ENCODE measurements at places on chromosomes 1 and 21.

- peak; percentile 38 for DNase-seq
Measured at GRCh38 chr1:151832318-151832980, 847 bp upstream of the RORC start.

- no peak for DNase-seq
Measured at GRCh38 chr1:30609999-30610345, 113.4 kb downstream of the MATN1 start.

DNA sequence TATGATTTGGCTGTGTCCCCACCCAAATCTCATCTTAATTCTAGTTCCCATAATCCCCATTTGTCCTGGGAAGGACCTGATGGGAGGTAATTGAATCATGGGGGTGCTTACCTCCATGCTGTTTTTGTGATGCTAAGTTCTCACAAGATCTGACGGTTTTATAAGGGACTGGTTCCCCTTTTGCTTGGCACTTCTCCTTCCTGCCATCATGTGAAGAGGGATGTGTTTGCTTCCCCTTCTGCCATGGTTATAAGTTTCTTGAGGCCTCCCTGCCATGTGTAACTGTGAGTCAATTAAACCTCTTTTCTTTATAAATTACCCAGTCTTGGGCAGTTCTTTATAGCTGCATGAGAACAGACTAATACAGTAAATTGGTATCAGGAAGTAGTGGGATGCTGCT lies 114.1 kb downstream of the ZNF648 start:
- no peak for DNase-seq

DNA sequence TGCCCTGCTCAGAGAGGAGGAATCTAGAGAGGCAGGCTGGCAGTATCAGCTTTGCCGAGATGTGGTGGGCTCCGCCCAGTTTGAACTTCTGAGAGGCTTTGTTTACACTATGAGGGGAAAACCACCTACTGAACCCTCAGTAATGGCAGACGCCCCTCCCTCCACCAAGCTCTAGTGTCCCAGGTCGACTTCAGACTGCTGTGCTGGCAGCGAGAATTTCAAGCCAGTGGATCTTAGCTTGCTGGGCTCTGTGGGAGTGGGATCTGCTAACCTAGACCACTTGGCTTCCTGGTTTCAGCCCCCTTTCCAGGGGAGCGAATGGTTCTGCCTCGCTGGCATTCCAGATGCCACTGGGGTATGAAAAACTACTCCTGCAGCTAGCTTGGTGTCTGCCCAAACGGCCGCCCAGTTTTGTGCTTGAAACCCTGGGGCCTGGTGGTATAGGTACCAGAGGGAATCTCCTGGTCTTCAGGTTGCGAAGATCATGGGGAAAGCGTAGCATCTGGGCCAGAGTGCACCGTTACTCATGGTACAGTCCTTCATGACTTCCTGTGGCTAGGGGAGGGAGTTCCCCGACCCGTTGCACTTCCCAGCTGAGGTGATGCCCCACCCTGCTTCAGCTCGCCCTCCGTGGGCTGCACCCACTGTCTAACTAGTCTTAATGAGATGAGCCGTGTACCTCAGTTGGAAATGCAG lies 43.6 kb downstream of the C21orf91 start:
- DNase-seq = no peak

GRCh38 chr1:228219245-228219961 lies 11.6 kb downstream of the OBSCN start:
- no peak for DNase-seq

DNA sequence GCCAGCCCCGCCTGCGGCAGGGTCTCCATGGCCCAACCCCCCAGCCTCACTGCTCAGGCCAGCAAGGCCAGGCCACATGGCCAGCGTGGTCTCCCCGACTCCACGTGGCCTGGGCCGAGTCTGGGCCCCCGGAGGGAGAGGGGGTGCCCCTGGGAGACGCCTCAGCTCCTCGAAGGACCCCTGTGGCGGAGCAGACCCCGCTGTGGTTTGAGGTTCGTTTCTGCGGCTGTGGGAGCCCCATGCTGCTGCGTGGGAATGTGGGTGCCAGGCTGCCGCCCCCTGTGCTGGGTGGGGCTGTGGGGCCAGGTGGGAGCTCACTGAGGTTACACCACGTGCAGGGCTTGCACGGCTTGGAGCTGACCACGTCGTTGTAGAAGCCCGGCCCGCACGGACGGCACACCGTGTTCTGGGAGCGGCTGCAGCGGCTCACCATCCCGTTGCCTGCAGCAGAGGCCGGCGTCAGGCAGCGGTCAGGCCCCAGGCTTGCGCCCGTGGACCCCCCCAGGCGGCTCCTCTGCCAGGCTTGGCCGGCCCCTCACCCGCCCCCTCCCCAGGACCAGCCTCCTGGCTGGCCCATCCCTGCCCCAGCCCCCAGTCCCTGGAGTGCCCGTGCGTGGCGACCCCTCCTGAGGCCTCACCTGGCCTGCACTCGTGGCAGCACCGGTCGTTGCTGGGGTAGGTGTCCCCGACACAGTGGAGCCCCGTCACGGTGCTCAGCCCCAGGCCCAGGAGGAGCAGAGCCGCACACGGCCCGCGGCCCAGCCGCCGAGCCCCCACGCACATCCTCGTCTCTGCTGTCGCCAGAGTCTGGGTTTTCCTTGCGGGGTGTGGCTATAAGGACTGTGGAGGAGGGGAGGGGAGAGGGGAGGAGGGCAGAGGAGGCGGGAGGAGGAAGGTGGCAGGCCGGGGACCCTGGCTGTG lies at the start of gene TNFRSF4:
TSS of gene TNFRSF4 (minus strand) at position 809 of the 921 bp plus-strand sequence. CDS start at position 783, 26 bp downstream.
- DNase-seq = no peak
